Neural progenitor cell (in vitro differentiated cells): ENCODE measurements at places on chromosomes 11 and 22. TPM values are rescaled to one million over a fixed set of nuclear protein-coding genes. Genes with fewer than 3 reads are reported as not detected.

The DSCAML1 gene
- 0.06 TPM in 2 replicates for total RNA-seq

The TECTA gene
- 0.84 and 1.2 TPM in 2 replicates for total RNA-seq

The C11orf65 gene
- 1.8 and 11.4 TPM in 2 replicates for total RNA-seq

The UBE2L3 gene
- 51.9 and 61.2 TPM in 2 replicates for total RNA-seq

The KCNJ11 gene
- total RNA-seq: 1.9 and 5.0 TPM in 2 replicates

The MUC5AC gene
- not detected in 2 replicates for total RNA-seq

The CD6 gene
- total RNA-seq: not detected in 2 replicates

The NUMA1 gene
- total RNA-seq: 130 and 337 TPM in 2 replicates

The KIAA0930 gene
- total RNA-seq: 15.0 and 36.7 TPM in 2 replicates

The SYT13 gene
- 8.6 and 9.0 TPM in 2 replicates for total RNA-seq

The FGF19 gene
- 0.09 TPM in 1 of 2 replicates, not detected in the other for total RNA-seq

The F2 gene
- total RNA-seq: 0.06 TPM in 1 of 2 replicates, not detected in the other

The SCUBE1 gene
- total RNA-seq: 25.9 and 35.3 TPM in 2 replicates

The PATE1 gene
- total RNA-seq: not detected in 2 replicates

The RBM14 gene
- total RNA-seq: 38.2 and 63.8 TPM in 2 replicates

The OR2D2 gene
- total RNA-seq: 0.56 TPM in 1 of 2 replicates, not detected in the other

The XBP1 gene
- total RNA-seq: 72.7 and 73.9 TPM in 2 replicates

The PSMA1 gene
- total RNA-seq: 192 and 271 TPM in 2 replicates

The LRRC51 gene
- total RNA-seq: 10.5 and 15.0 TPM in 2 replicates

The SLC35E4 gene
- 0.36 and 4.8 TPM in 2 replicates for total RNA-seq

The PACSIN3 gene
- 7.1 and 11.2 TPM in 2 replicates for total RNA-seq

The TLCD5 gene
- 25.1 and 32.2 TPM in 2 replicates for total RNA-seq

The TRIOBP gene
- total RNA-seq: 25.2 and 51.0 TPM in 2 replicates

The IGLL1 gene
- not detected in 2 replicates for total RNA-seq

The OR52N4 gene
- 0.12 TPM in 1 of 2 replicates, not detected in the other for total RNA-seq

The HBB gene
- total RNA-seq: not detected in 2 replicates

The APOA5 gene
- 0.25 TPM in 1 of 2 replicates, not detected in the other for total RNA-seq

The OLFML1 gene
- total RNA-seq: not detected in 2 replicates

The TMEM135 gene
- total RNA-seq: 35.2 and 46.4 TPM in 2 replicates

The ADORA2A gene
- 0.51 and 5.8 TPM in 2 replicates for total RNA-seq

The GNG3 gene
- total RNA-seq: 2.0 TPM in 1 of 2 replicates, not detected in the other

The DDIAS gene
- 19.9 and 47.7 TPM in 2 replicates for total RNA-seq

The OR5P2 gene
- not detected in 2 replicates for total RNA-seq

The SIK2 gene
- 12.0 and 16.3 TPM in 2 replicates for total RNA-seq

The C11orf91 gene
- not detected in 2 replicates for total RNA-seq

The TEAD1 gene
- 93.8 and 98.3 TPM in 2 replicates for total RNA-seq

The ABCG4 gene
- 0.24 and 0.65 TPM in 2 replicates for total RNA-seq

The MAJIN gene
- 0.06 TPM in 1 of 2 replicates, not detected in the other for total RNA-seq

The RBMXL2 gene
- 0.19 TPM in 1 of 2 replicates, not detected in the other for total RNA-seq

The TRABD gene
- 15.4 and 37.4 TPM in 2 replicates for total RNA-seq

The TCN1 gene
- not detected in 2 replicates for total RNA-seq

The FOLR2 gene
- total RNA-seq: not detected in 2 replicates

The GUCY1A2 gene
- 0.54 and 0.56 TPM in 2 replicates for total RNA-seq

The APOBEC3F gene
- 0.45 and 2.8 TPM in 2 replicates for total RNA-seq

The FOLH1 gene
- total RNA-seq: not detected in 2 replicates

The TEX54 gene
- not detected in 2 replicates for total RNA-seq

The NCAM1 gene
- 17.5 and 20.8 TPM in 2 replicates for total RNA-seq

The INPP5J gene
- 1.5 and 3.7 TPM in 2 replicates for total RNA-seq

The OR52A1 gene
- total RNA-seq: not detected in 2 replicates

The GGT5 gene
- not detected in 2 replicates for total RNA-seq

The SHANK2 gene
- 8.1 TPM in 2 replicates for total RNA-seq
